AG04450 (cell line): ENCODE measurements at places on chromosomes 1 and 21. TPM values are rescaled to one million over a fixed set of nuclear protein-coding genes. Genes with fewer than 3 reads are reported as not detected.

GRCh38 chr1:26259578-26259977 lies 20.3 kb upstream of the SH3BGRL3 start:
- DNase-seq = no peak

DNA sequence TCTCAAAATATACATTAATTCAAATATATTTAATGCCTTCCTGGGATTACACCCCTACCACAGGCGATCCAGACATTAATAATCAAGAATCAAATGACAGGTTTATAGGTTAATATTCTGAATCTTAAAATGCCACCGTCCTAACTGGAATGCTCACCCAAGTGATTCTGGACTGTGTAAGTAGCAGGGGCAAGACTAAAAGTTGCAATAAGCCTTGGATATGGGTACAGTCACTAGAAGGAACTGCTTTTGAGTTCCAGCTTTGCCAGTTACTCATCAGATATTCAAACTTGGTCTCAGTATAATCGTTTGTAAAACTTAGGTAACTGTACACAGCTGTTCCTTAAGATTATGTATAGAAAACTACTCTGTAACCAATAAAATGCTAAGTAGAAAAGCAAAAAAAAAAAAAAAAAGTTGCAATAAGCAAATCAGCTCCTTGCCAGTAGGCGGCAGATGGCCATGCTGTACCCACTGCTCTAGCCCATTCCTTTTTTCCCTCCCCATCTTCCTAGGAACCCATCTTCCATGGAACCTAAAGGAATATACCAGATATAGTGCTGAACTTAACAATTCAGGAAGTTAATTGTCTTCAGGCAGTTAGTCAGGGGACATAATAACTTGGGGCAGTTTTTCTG lies 10.5 kb downstream of the RO60 start:
- DNase-seq = no peak

Gene EIF2D
- 71.8 and 74.0 TPM in 2 replicates for polyA plus RNA-seq

DNA sequence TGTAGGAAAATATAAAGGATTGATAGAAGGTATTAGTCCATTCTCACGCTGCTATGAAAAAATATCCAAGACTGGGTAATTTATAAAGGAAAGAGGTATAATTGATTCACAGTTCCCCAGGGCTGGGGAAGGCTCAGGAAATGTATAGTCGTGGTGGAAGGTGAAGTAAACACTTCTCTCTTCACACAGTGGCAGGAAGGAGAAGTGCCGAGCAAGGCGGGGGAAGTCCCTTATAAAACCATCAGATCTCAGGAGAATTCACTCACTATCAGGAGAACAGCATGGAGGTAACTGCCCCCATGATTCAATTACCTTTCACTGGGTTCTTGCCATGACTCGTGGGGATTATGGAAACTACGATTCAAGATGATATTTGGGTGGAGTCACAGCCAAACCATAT lies 1806.0 kb downstream of the MRPL39 start:
- no peak for DNase-seq

Gene RNF186
- not detected in 2 replicates for polyA plus RNA-seq

Gene PLA2G5
- polyA plus RNA-seq = not detected in 2 replicates

DNA sequence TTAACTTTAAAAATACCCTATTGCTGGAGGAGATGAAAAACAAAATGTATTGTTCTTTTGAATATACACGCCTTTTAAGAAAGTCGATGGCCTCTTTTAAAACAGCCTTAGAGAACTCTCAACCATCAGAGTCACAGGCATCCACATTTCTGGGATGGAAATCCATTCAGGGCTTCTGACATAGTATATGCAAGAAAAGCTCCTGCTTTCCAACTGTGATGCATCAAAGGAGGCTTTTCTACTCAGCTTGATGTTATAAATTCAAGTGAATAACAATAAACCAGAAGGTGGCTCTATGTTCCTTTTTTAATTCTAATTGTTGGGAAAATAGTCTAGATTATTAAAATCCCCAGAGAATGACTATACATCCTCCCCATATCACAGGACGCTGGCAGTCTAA lies 398.8 kb upstream of the CXADR start:
- no peak for DNase-seq

Gene SLAMF9
- 0.11 TPM in 1 of 2 replicates, not detected in the other for polyA plus RNA-seq

Gene CDA
- 2.8 and 4.2 TPM in 2 replicates for polyA plus RNA-seq

GRCh38 chr1:190376044-190376443 lies 101.6 kb downstream of the BRINP3 start:
- no peak for DNase-seq

DNA sequence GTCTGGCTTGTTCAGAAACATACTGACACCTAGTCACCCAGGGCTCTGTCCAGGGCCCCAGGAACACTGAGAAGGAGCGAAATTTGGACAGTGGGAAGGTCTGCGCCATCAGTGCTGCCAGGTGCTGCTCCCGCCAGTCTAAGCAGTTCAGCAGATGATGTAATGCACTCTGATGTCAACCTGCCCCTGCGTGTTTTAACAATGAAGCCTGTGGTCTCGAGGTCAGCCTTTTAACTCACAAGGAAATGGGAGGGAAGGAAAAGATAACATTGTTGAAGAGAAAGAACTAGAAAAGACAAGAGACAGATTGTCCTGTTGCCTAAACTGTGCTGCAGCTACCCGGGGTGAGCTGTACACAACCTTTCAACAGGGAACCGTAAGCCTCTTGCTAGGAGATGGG lies 126.6 kb upstream of the IFFO2 start:
- no peak for DNase-seq

DNA sequence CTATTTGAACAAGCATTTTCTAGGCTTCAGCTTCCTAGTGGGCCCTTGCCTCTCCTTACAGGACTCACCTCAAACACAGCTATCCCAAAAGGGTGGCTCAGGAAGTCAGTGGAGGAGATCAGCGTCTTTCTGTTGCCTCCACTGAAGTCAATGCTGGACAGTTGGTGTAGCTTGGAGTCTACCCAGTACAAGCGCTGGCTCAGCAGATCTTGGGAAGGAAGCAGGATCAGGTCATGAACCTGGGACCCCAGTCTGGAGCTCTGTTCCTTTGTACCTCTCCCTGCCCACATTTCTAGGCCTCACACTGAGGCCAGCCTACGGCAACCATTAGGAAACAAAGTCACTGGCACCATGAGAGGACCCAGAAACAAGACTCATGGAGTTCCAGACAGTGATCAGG lies 23.7 kb upstream of the MAGOH start:
- DNase-seq = no peak
